ENCODE measurements at places on chromosomes 6 and 20.

- DNase-seq, result no peak
These were observed 42.4 kb upstream of the GNRH2 start for GRCh38 chr20:3000852-3001523.

DNA sequence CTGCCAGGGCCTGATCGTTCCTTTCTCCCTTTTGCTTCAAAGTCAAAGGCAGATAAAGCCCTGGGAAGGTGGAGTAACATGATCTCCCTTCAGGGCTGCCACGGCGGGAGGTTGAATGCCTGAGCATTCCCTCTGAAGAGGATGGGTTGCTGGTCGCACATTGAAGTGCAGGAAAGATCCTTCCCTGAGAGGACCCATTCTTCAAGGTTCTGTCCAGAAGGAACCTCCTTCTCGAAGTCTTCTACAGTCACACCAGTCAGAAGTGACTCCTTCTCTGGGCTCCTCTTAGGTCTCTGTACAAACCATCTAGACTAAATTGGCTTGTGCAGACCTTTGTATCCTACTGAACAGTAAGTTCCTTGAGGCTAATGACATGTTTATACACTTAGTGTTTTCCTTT, 192.6 kb upstream of the VGLL2 start:
- no peak for DNase-seq

DNA sequence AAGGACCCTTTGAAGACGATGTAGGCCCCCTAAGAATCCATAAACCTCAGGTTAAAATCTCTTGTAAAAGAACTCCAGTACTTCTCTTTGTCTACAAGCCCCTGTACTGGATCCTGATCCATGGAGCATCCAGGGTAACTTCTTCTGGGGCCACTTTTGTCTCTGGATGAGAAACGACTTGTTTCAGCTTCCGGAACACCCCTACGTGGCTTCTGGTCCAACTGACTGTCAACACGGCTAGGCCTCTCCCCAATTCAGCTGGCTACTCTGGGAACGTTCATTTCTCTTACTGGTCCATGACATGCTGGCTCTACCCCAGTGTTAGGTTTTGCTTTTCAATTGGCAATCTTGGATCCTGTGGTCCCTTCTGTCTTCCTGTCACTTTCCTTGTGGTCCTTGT, 198.0 kb downstream of the BACH2 start:
- DNase-seq, result no peak

- DNase-seq, result no peak
These were observed 59.7 kb downstream of the B4GALT5 start for GRCh38 chr20:49653925-49654434.

DNA sequence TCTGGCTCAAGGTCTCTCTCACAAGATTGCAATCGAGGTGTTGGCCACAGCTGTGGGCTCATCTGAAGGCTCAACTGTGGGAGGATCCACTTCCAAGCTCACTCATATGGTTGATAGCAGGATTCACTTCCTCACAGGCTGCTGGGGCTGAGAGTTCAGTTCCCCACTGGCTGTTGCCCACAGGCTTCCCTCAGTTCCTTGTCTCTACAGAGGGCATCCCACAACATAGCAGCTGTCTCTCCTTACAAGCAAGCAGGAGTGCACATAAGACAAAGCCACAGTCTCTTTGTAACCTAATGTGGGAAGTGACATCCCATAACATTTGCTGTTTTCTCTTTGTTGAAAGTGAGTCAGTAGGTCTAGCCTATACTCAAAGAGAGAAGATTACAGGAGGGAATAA, 14.0 kb downstream of the SPATS1 start:
- no peak for DNase-seq

GRCh38 chr20:61299618-61300017, 47.6 kb downstream of the CDH4 start:
- DNase-seq, result no peak

GRCh38 chr6:161694995-161695394, 421.1 kb upstream of the AGPAT4 start:
- no peak for DNase-seq

DNA sequence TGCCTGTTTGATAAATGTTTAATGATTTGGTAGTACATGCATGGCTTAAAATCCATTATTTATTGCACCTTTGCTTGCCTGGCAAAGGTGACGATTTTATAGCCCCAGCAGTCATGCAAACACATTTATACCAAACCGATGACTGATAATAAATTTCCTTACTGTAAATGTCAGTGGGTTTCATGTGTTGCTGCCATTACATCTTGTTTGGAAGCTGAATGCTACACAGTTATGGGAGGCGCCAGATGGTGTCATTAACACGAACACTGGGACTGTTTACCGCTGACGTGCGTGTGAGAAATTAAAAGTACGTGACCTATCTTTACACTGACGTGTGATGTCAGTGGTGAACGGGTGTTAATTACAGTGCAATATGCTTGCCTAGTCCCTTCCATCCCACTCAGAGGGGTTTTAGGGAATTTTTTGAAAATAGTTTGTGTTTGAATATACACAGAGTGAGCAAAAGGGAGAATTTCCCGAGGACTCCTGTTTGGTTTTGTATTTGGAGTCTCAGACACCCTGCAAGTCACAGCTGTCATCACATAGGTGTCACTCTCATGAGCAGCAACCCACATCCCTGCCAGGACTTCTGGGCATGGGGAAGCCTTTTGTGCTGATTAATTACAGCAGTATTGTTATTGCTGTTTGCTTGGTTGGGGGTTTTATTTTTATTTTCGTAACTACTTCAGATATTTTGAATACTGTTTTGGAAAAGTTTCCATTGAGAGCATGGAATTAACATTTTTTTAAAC, 151.8 kb upstream of the INSM1 start:
- DNase-seq, result no peak

GRCh38 chr20:41125530-41126457, 11.5 kb upstream of the PLCG1 start:
- no peak for DNase-seq

- DNase-seq, result no peak
These were observed 11.4 kb downstream of the IYD start for GRCh38 chr6:150380256-150380655.

DNA sequence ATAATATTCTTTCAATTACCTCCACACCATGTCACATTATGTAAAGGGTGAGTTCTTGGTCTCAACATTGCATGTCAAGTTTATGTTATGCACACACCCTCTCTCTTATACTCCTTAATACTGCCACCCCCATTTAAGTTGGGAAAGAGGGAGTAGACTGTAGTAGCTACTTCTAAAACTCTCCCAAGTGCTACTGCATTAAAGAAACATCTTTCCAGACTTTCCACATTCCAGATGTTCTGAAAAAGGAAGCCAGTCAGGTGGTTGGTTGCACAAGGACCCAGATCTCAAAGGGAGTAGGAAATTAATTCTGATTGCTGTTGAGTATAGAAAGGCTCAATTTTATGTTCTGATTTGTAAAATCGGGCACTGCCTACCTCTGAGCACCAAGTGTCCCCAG, 419.5 kb downstream of the CD83 start:
- DNase-seq, result no peak

- DNase-seq, result no peak
These were observed 544.3 kb downstream of the KIF16B start for GRCh38 chr20:16028923-16029322.

DNA sequence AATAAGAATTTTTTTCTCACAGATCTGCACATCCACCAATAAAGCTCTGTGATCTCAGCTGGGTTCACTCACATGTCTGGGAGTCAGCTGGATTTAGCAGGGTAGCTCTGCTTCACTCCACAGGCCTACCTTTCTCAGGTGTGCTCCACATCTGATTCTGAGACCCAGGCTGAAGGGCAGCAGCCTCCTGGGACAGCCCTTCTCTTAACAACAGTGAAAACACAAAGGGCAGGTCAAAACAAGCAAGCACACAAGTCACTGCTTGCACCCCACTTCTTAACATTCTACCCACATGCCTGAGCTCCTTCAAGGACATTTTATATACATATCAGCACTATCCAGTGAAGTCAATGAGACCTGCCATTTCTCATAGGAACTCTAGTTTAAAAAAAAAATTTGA, 96.0 kb upstream of the MAP3K4 start:
- no peak for DNase-seq

GRCh38 chr6:157967020-157967419, 14.6 kb upstream of the SYNJ2 start:
- DNase-seq, result no peak

DNA sequence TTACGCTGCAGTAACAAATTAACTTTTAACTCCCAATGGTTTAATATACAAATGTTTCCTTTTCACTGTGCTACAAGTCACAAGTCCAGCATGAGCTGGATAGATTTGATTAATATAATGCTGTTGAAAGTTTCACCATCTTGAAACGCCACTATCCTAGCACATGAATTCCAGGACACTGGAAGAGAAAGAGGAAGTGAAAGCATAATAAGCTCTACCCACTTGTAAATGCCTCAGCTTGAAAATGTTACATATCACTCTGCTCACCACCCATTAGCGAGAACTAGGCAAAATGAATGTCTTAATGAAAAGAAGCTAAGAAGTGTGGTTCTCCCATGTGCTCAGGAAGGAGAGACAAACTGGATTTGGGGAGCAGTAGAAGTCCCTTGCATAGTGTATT, 46.9 kb downstream of the PCSK2 start:
- DNase-seq, result no peak

Measured in liver (tissue), 10 donors.